Cortex of kidney (tissue), 1 donor: ENCODE measurements at places on chromosomes 7 and 10.

- no peak for DNase-seq
These were observed 2.7 kb downstream of the CAV1 start for GRCh38 chr7:116527521-116527920.

DNA sequence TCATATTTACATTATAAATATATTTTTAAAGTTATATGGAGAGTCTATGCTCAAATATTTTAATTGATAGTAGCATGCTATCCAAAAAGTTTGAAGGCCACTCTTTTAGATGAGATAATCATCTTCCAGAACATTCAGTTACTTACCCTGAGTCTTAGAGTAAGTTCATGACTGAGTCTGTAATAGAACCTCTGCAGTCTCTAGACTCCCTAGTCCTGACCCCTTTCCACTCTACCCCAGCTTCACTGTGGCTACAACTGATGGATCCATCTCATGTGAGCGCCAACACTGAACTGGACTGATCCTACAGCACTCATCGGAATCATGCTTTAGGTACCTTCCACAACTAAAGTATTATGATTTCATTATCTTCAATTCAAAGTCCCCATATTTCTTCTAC is 10.1 kb downstream of the HACD1 start:
- DNase-seq, result no peak

GRCh38 chr7:96321031-96321657 is 754 bp downstream of the SLC25A13 start:
- DNase-seq, result no peak

GRCh38 chr7:44222776-44223261 is 22.0 kb downstream of the YKT6 start:
- no peak for DNase-seq

DNA sequence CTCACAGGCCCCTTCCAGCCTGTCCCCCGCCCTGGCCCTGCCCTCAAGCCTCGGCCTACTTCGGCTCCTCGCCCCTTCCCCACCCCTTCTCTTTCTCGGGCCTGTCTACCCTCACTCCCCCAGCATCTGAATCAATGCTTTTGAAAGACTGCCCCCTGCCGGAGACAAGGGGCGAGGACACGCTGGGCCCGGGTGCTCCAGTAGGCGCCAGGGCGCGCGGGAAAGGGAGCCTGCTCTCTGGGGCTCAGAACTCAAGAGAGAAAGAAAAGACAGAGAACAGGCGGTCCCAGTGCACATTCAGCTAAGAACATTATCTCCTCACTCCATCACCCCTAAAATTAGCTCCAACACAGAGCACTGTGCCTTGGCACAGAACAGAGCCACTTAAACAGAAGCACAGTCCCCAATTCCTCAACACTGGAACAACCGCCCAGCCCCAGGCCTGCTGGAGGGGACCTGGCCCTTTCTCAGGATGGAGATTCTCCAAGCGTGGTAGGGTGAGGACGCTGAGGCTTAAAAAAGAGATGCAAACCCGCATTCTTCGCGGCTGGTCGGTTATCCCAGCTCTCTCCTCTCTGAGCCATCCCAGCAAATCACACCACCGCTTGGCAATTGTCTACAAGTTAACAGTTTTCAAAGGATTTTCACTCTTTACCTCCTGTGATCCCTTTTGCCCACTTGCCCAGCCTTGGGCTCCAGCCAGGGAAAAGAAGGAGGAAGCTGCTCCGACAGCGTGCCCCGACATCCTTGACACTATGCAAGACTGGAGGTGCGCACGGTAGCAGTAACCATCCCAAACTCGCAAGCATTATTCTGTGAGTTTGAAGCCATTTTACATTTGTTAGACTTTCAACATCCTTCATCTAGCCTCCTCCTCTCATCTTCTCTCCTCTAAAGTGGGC is 2.1 kb downstream of the GIGYF1 start:
- DNase-seq, result no peak

DNA sequence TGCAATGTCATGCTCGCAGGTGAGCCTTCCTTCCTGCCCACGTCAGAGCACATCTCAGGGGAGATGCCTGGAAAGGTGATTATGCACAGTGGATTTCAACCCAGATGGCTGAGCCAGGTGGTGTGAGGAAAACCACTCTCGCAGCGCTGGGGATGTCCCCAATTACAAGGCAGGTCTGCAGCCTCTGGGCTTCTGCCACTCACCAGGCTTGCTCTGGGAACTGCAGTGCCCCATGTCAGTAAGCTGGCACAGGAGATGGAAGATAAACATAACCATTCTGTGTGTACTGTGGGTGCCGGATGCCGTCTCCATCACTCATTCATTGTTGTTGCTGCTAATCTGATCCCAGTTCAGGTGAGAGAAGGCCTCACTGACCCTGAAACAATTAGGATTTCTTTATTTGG is 222.9 kb upstream of the PITRM1 start:
- DNase-seq, result no peak
